Activated CD4-positive, alpha-beta T cell treated with anti-CD3 and anti-CD28 coated beads for 48 hours (primary cell): ENCODE measurements at places on chromosomes 6 and 20.
A peak's percentile ranks its signal among the peaks of the same experiment; 100 is the strongest.

GRCh38 chr20:10427060-10427692 lies 6.8 kb downstream of the MKKS start:
- peak; percentile 54 for DNase-seq

- no peak for DNase-seq
These were observed 11.2 kb upstream of the CDK19 start for GRCh38 chr6:110826236-110827129.

DNA sequence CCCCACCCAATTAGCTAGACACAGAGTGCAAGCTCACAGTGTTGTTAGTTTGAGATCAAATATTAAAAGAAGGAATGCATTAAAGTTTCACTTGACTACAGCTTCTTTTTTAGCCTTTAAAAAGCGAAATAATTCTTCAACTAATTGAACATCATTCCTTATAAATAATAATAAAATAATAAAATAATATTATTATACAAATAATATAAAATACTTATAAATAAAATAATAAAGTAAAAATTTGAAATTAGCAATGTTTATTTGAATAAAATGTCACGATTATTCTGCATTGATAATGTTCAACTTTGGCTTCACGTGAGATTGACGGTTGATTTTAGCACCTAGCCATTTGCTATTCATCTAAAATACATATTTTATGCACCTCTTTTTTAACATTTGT lies 819.3 kb downstream of the FRK start:
- DNase-seq, result no peak

GRCh38 chr20:62606551-62607201 lies 35.6 kb upstream of the SLCO4A1 start:
- no peak for DNase-seq
